ENCODE measurements at places on chromosomes 13 and 19.

- DNase-seq = no peak
Measured at GRCh38 chr19:1907563-1908363, 2.6 kb downstream of the ADAT3 start.

DNA sequence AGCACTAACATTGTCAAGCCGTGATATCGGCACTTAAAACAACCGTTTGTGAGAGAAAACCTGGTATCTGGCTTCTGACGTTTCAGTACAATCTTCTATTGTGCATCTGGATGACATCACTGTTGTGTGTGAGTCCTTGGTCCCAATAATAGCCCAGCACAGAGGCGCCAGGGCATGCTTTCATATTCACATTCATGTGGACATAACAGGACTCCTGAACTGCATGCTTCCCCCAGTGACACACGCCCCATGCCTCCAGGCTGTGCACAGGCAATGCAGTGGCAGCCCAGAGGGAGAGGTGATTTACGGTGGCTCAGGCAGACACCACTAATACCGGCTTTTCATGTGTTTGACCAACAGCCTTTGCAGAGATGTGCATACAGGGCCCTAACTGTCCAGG is 58.1 kb downstream of the MRPL57 start:
- DNase-seq = no peak

- DNase-seq = no peak
Measured at GRCh38 chr19:7927605-7928333, 1.8 kb upstream of the CTXN1 start.

- no peak for DNase-seq
Measured at GRCh38 chr13:51240178-51240577, 18.0 kb downstream of the FAM124A start.

GRCh38 chr19:46732172-46732938 is 13.5 kb upstream of the FKRP start:
- no peak for DNase-seq

- no peak for DNase-seq
Measured at GRCh38 chr19:4986471-4986891, 17.6 kb downstream of the KDM4B start.

GRCh38 chr13:99922631-99923404 is 48.7 kb downstream of the ZIC5 start:
- DNase-seq = no peak

GRCh38 chr19:814152-815078 is 7.3 kb downstream of the PLPPR3 start:
- no peak for DNase-seq

- no peak for DNase-seq
Measured at GRCh38 chr19:588741-589692, 664 bp upstream of the HCN2 start.

- DNase-seq = peak; percentile 49
Measured at GRCh38 chr13:39038569-39039030, 344 bp downstream of the NHLRC3 start.

GRCh38 chr19:18475762-18476331 is 37.9 kb upstream of the ISYNA1 start:
- no peak for DNase-seq

- DNase-seq = no peak
Measured at GRCh38 chr19:18484992-18485391, 36.9 kb downstream of the ELL start.

DNA sequence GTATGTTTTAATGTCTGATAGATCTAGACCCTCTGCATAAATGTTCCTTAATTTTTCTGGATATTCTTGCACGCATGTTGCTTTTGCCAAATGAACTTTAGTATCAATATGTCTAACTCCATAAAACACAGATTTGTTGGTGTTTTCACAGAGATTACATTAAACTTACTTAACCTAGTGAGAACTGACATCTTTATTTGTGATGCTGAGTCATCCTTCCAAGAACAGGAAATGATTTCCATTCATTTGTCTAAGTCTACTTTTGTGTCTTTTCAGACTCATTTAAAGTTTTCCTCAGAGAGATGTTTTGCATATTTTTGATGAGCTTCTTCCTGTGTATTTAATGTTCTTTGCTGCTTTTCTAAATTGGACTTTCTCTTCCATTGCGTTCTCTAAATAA is 184.0 kb downstream of the SLC7A1 start:
- DNase-seq = no peak

All from bone marrow (tissue), 2 donors.